CD4-positive, alpha-beta T cell (primary cell): ENCODE measurements at places on chromosomes 5 and 9.

GRCh38 chr9:3329361-3329760 lies 196.4 kb downstream of the RFX3 start:
- no peak for DNase-seq

DNA sequence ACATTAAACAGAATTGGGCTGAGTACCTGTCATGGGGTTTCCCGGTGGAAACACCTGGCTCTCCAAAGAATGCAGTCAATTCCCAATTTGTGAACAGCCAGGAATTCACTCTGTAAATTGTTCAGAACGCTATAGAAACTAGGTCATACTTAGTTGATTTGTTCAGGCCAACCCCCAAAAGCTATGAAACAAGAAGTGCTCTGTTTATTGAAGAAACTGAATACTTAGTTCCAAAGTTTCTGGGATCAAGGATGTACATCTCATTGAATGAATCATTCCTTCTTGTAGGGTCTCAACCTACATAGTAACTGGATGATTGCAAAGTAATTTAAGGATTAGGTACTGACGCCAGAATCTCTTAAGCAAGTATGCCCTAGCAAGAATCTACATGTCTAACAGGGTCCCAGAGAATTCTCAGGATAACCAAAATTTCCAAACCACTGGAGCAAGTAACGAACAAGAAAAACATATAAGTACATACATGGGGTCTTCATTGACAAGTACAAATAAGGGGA lies 659 bp upstream of the TUSC1 start:
- DNase-seq: no peak

DNA sequence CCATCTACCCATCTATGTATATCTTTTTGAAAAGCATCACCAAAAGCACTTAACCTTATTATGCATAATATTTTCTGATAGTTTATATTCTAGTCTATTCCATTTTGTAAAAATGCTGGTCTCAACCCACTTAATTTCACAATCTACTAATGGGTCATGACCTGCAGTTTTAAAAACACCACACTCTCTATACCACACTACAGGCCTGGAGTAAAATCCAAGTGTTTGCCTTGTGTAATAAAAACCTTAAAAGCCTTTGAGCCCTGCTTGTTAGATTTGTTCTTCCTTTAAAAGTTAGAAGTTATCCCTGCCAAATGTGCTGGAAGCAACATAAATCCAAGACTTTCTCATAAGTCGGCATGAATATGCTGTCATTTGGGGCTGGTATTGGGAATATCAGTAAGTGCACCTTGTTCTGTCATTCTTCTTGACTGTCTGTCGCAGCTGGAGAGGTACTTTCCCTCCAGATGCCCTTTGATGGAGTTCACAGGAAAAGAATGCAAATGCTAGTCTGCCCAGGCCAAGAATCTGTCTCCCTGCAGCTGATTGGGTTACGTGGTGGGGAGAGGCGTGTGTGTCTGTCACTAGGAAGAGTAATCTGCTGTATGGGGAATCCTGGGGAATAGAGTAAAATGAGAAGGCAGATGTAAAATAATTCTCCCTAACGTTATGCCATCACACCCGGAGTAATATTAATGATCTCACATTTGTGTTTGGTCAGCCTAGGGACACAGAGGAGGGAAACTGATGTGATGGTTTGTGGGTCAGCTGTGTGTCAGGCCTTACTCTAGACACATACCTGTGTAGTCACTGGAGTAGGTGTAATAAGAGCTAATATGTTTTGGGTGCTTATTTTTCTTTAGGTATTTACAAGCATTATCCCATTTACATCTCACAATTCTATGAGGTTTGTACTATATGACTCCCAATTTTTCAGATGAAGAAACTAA lies 79.4 kb downstream of the ZNF366 start:
- no peak for DNase-seq

- DNase-seq: no peak
Measured at GRCh38 chr5:62741761-62742160, 163.1 kb downstream of the LRRC70 start.

DNA sequence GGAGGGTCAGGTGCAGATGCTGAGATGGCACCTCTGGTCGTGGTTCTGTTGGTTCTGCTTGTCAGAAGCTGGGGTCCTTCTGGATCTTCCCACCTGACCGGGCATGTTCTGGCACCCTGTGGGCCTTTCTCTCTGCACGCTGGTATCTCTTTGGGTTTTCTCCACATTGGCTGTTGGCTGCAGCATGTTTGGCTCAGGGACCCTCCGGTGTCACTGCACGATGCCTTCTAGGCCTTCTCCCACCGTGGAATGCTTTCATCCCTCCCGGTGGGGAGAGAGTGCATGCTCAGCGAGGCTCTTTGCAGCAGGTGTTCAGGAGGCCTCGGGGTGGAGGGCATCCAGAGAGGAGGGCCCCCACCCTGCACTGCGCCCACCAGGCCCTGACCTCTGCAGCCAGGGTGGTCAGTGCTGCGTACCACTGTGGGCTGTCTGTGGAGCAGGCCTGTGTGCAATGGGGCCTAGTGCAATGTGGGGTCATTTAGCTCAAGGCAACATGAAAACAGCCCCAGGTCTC lies 119.4 kb downstream of the WNK2 start:
- no peak for DNase-seq

DNA sequence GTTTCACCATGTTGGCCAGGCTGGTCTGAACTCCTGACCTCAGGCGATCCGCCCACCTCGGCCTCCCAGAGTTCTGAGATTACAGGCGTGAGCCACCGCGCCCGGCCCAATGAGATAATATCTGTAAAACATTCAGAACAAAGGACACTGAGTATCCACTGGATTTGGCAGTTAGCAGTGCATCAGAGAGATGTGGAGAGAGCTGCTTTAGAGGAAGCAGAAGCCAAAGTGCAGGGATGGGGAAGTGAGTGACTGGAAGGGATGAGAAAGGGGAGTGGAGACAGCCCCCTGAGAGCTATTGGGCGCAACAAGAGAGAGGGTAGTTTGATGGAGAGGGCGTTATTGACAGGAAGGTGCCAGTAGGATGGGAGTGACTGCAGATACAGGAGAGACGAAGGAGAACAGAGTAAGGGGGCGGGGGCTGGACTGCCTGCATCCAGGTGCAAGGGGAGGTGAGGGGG lies 157.5 kb upstream of the SHB start:
- no peak for DNase-seq

- no peak for DNase-seq
Measured at GRCh38 chr5:147509041-147509709, 693 bp downstream of the DPYSL3 start.

DNA sequence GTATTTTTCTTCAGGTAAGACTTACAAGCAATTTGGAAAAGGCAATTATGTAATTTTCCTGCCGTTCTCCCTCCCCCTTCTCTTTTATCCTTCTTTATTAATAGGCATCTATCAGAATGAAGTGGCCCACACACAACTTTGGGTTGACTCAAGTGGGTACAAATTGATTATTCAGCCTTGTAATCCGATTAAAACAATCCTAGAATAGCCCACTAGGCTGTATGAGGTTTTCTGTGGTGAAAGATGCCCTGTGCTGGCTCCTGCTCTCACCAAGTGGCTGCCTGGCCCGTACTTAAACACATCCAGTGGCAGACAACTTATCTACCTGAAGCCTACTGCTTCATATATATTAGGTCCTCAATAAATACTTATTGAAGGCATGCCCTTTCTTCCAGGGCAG lies 177.3 kb upstream of the C9orf72 start:
- DNase-seq: no peak

DNA sequence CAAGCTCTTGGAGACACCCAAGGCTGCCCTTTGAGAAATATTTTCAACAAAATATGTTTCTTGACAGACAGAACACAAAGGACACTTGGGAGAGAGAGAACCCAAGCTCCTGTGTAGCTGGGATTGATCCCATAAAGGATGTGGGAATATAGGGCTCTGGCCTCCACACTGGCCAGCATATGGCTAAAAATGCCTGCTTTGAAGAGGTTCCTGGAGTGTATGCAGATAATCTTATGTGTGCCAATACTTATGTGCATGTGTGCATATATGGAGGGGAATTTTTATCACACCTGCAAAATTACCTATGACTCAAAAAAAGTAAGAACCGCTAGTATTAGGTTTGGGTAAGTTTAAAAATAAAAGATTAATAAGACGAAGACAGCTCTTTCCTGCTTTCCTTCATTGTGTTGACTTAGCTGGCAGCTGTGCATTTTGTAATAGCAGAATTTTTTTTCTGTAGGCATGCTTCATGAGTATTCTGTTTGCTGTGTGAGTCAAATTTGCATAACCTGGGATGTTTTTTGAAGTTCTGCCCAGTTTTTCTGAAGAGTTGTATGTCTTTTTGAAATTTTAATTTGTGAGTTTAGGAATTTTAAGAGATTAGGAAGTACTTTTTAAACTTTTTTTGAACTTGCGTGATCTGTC lies 42.6 kb downstream of the HACD4 start:
- DNase-seq: no peak

GRCh38 chr5:58898538-58898937 lies 315.7 kb downstream of the RAB3C start:
- no peak for DNase-seq

GRCh38 chr5:171462136-171462927 lies 42.9 kb downstream of the FGF18 start:
- DNase-seq: no peak

GRCh38 chr5:66459728-66460127 lies 136.5 kb upstream of the MAST4 start:
- no peak for DNase-seq

- DNase-seq: peak; percentile 74
Measured at GRCh38 chr9:89477811-89478630, 19.9 kb downstream of the SEMA4D start.

- DNase-seq: no peak
Measured at GRCh38 chr9:107838766-107839165, 349.2 kb upstream of the KLF4 start.

DNA sequence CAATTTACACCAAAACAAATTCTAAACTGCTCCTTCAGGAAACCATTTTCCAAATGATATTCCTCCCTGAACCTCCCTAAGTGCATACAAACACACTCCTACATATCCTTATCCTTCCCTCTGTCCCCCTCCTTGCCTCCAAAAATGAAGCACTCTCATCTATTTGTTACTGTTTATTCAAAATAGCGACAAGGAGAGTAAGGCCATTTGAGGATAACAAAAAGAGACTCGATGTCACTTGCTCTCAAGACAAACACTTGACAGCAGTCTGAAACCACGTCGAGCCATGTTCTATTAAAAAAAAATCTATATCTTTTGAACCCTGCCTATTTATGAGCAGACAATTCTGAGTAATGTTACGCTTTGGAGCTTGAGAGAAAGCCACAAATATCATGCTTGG lies 547.9 kb downstream of the DTWD2 start:
- no peak for DNase-seq

DNA sequence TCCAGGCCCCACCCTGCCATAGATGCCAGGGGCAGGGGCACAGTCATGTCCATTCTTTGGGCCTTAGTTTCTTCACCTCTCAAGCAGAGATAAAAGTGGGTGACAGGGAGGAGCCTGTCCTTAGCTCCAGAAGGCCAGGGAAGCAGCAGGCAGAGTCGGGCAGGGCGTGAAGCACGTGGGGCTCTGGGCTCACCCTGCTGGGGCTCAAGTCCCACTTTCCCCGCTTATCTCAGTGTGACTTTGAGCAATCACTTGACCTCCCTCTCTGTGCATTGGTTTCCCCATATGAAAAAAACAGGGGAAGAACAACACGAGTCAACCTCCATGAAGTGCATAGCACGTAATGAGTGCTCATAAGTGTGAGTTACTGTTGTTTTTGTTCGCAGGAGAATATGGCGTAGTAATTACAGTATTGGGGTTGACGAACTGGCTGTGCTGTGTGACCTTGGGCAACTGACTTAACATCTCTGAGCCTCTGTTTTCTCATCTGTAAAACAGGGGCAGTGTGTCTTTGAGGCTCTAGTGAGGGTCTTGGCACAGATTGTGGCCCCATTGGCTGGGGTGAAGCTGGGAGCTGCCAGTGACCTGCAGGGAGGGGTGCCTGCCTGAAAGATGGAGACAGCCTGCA lies 39.9 kb upstream of the HAND1 start:
- DNase-seq: no peak

DNA sequence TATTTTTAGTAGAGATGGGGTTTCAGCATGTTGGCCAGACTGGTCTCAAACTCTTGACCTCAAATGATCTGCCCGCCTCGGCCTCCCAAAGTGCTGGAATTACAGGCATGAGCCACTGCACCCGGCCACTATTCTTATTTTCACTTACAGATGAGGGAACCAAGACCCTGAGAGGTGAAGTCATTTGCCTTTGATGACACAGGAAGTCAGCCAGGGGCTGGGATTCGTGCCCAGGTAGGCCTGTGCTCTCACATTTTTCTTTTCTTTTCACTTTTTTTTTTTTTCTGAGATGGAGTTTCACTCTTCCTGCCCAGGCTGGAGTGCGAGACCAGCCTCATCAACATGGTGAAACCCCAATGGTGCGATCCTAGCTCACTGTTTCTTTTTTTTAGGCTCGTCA lies 22.2 kb downstream of the ENG start:
- DNase-seq: no peak

GRCh38 chr5:90890180-90890579 lies 331.6 kb downstream of the ADGRV1 start:
- DNase-seq: no peak

GRCh38 chr5:69484891-69485290 lies 7.7 kb upstream of the OCLN start:
- DNase-seq: no peak

- no peak for DNase-seq
Measured at GRCh38 chr9:103990311-103990710, 103.8 kb upstream of the SMC2 start.

DNA sequence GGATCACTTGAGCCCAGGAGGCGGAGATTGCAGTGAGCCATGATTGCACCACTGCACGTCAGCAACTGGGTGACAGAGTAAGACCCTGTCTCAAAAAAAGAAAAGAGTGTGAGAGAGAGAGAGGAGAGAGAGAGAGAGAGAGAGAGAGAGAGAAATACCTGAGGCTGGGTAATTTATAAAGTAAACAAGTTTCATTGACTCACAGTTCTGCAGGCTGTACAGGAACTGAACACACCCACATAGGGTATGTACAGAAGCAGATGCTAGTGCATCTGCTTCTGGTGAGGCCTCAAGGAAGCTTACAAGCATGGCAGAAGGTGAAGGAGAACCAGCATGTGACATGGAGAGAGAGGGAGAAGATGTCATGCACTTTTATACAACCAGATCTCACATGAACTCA lies 46.4 kb upstream of the CHD1 start:
- no peak for DNase-seq

DNA sequence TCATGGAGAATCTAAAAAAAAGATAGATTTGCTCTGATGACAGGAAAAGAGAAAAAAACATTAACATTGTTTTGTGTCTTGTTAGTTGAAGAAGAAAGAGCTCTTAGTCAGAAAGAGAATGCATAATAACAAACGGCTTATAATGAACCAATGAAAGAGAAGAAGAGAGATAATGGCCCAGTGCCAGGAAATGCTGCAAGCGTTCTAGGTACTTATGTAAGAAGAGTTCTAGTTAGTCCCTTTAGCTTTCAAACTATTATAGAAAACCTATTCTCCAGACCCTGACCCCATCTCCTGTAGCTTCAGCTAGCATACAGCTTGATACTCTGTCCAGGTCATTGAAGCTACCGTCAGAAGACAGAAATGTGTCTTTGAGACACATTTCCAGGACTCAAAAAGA lies 70.2 kb downstream of the FBXL17 start:
- DNase-seq: no peak

- DNase-seq: no peak
Measured at GRCh38 chr5:65364907-65365306, 116.8 kb downstream of the ADAMTS6 start.
